AML-193 (cell line): ENCODE measurements at places on chromosomes 4 and X.

GRCh38 chr4:168679819-168680218 is 183.0 kb downstream of the PALLD start:
- no peak for DNase-seq

- DNase-seq, result no peak
Observed at GRCh38 chr4:107468812-107469211, 251.2 kb downstream of the PAPSS1 start.

DNA sequence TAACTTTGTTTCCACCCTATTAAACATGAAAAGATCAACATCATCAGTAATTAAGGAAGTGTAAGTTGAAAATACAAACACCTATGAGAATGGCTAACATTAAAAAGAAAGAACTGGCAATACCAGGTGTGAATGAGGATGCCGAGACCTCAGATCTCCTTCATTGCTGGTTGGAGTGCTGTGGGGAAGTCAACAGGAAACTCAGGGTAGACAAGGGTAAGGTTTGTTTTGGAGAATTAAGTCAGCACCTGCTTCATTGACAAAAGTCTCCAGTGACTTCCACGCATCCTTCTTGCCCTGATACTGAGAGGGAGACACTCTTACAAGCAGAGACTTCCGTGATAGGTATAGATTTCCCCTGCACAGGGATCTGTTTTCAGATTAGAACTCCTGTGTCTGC is 106.1 kb downstream of the IRF2 start:
- no peak for DNase-seq

DNA sequence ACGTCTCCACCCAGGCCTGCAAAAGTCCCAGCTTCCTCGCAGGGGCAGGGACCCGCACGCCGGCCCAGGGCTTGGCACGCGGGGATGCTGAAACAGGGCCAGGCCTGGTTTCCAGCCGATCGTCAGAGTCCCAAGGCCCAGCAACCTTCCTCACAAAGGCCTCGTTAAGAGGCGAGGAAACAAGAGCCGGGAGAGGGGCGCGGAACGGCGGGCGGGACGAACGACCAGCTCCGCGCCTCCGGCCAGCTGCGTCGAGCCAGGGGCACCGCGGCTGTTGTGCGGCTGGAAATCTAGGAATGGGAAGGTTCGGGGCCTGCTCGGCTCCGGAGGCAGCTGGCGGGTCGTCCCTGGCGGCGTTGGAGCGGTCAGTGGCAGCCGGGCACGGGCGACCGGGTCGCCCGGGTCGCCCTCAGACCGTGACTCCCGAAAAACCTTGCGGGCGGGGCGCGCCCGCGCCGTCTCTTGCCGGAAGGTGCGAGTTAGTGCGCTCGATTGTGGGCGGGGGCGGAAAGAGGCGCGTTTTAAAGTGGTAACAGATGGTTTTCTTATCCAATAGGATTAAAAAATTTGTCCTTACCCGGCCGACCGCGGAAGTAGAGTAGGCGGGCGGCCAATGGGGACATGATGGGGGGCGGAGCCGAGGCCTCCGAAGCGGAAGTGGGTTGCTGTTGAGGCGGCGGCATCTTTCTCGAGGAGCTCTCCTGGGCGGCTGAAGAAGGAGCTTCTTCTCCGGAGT is at the start of gene RNF4:
TSS of gene RNF4 (plus strand) at position 651 of the 736 bp plus-strand sequence. CDS start 21,388 bp downstream, outside the sequence.
- peak; percentile 95 for DNase-seq

GRCh38 chr4:8580321-8581093 is at the start of gene GPR78:
Gene GPR78 (plus strand): TSS chr4:8580392. CDS start chr4:8580983, 591 bp downstream.
- no peak for DNase-seq

- DNase-seq, result no peak
Observed at GRCh38 chrX:13051529-13052172, 7.2 kb upstream of the FAM9C start.

GRCh38 chr4:119748853-119749252 is 120.2 kb upstream of the PDE5A start:
- no peak for DNase-seq

- no peak for DNase-seq
Observed at GRCh38 chr4:145933134-145933533, 5.5 kb downstream of the ZNF827 start.

GRCh38 chr4:176726803-176727202 is 65.9 kb downstream of the VEGFC start:
- no peak for DNase-seq

DNA sequence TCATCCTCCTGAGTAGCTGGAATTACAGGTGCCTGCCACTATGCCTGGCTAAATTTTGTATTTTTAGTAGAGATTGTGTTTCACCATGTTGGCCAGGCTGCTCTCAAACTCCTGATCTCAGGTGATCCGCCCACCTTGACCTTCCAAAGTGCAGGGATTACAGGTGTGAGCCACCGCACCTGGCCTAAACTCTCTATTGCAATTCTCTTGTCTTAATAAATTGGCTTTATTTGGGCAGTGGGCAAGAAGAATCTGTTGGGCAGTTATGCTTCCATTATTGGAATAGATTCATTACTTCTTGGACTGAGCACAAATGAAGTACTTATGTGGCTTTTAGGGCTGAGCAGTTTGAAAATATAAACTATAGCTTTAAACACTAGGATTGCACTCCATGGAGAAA is 8.2 kb upstream of the GPAT3 start:
- no peak for DNase-seq

DNA sequence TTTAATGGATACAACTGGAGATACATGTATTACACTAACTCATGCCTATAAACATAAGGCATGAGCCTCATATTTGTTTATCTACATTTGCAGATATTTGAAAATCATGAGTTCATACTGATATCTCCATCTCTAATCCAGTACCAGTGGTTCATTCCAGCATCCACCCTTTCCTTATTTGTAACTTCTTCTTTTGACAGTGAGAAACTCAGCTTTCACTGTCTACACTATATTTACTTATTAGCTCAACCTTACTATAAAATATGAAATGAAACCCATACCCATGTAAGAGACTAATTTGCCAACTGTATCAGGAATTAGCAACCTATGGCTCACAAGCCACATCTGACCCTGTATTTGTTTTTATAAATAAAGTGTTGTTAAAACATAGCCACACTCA is 161.9 kb upstream of the GPRIN3 start:
- no peak for DNase-seq

DNA sequence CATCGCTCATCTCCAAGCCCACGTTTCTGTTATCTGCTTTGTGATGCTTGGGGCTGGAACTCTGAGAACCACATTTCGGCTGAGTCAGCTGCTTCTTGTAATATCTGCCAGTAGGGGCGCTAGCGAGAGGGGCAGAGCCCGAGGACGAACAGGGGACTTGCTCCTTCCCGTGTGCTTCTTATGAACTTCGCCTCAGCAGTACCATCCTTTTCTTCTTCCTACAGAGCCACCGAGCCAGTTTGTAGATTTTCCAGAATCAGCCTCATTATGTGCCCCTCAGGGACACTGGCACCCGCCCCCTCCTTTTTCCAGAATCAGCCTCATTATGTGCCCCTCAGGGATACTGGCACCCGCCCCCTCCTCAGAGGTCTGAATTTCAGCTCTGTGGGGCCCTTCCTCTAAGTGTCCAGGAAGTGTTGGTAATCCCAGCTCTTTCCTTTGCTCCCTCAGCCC is 441.7 kb upstream of the RASGEF1B start:
- peak; percentile 51 for DNase-seq

DNA sequence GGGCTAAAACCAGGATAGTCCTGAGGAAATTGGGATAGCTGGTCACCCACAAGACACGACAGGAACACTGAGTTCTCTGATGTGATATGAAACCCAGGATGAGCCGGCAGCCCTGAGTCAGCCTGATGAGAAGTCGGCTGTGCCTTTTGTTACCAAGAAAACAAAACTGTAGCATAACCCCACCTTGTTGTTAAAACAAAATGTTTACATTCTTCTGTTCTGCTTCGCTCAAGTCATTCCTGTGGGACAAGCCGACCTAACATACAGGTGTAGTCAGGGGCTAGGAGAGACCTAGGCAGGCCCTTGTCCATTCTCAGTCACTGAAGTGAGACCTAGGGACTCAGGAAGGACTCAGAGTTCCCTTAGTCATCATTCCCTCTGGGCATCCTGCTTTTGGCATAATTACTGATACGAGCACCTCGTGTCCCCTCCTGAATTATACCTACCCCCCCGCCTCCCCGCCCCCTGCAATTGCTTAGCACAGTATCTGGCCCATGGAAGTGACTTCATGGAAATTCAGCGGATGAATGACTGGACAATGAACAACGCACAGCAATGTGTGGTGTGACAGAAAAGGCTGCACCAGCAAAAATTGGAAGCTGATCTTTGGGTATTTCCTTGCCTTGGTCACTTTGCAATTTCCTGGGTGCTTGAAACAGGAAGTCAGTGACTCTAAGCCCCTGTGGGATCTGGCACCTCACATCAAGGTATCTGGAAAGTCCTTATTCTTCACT is 31.9 kb upstream of the TLR2 start:
- peak; percentile 76 for DNase-seq

DNA sequence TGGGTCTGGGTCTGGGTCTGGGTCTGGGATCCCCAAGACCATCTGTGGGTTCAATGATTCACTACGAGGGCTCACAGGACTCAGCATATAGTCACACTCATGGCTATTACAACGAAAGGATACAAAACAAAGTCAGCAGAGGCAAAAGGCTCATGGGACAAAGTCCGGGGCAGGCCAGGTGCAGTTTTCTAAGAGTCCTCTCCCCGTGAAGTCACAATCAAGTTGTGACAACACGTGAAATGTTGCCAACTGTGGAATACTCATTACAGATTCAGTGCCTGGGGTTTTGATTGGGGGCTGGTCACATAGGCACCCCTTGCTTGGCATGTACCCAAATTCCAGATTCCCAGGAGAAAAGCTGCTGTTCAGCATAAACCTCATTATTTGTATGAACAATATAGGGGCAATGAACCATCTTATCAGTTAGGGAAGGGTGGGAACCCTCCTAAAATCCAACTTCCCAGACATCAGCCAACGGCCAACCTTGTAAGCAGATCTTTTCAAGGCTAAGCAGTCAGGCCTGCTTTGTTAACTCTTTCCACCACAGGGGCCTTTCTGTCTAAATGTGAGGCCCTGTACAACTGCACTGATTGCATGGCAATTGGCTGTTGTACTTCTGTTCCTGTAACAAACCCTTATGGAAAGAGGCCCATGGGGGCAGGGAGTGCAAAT is 58.2 kb upstream of the DIPK2B start:
- no peak for DNase-seq

DNA sequence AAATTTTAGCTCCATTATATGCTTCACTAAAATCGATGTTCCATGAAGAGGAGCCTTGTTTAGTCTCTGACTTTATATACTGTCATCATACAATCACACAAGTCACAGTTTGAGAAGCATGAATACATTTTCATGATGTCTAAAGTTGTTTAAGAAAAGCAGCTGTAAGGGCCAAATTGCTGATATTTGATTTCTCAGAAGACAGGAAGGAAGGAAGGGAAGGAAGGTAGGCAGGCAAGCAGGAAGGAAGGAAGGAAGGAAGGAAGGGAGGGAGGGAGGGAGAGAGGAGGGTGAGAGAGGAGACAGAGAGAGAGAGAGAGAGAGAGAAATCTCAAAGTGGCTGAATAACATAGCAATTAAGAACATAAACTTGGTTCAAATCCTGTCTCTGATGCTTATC is 153.7 kb downstream of the RTL9 start:
- no peak for DNase-seq

GRCh38 chr4:152273343-152273742 is 262.5 kb downstream of the FBXW7 start:
- no peak for DNase-seq

DNA sequence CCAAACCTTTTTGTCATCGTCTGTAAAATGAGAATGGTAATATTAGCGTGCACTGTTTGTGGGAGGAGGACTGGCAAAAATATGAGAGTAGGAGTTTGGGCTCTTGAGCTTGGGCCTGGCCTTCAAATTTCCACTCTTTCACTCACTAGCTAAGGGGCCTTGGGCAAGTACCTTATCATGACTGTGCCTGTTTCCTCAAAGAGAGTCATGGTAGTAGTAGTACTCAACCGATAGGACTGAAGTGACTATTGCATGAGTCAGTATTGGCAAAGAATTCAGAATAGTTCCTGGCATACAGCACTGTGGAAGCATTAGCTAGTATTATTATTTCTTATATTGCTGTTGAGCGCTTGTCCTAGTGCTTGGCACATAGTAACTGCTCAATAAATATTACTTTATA is 16.0 kb upstream of the RBM3 start:
- no peak for DNase-seq

GRCh38 chr4:155403886-155404285 is 27.1 kb upstream of the MAP9 start:
- no peak for DNase-seq

GRCh38 chr4:124937993-124938392 is 225.5 kb upstream of the ANKRD50 start:
- DNase-seq, result no peak

- DNase-seq, result no peak
Observed at GRCh38 chr4:133997436-133997835, 204.2 kb downstream of the PABPC4L start.

GRCh38 chr4:113835005-113835404 is 73.5 kb upstream of the CAMK2D start:
- DNase-seq, result no peak

- DNase-seq, result no peak
Observed at GRCh38 chr4:159279084-159279483, 176.2 kb downstream of the RAPGEF2 start.

DNA sequence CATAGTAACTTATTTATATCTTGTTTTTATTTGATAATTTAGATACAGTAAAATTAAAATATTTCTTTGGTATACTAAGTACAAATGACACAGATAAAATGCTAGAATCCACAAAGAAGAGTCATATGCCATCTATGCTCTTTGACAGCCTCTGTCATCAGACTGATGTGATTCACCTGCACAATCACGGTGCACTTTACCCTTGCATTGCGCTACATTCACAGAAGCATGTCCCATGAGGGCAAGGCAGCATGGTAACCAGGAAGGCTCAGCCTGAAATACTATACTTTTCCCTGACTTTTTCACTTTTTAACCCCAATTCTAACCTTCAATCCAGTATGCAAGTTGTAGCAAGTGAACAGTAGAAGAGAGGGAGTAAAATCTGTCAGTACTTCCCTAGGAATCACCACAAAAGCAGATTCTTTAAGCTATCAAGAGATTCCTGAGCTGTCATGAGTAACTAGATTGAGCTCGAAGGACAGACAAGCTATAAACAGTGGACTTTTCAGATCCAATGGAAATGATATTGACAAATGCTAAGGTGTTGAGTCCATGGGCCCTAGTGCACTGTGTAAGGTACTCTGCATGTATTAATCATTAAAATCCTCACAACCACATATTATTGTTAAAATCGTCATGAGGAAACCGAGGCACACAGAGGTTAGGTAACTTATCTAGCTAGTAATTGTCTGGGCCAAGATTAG is 14.2 kb downstream of the SEC24D start:
- no peak for DNase-seq

DNA sequence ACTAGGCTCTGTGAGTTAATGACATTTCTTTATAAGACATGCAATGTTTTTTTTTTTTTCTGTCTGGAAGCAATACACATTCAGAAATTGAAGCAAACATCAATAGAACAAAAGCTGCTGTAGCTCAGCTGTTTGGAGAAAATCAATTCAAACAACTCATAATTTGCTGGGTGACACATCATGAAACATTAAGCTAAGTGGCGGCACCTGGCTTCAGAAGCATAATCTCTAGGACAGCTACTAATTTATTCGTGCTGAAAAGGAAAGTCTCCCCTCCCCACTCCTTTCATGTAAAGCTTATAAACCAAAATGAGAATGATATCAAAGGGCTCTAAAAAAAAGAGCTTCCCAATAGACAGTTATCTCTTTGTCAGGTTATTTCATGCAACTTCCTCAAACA is 73.9 kb downstream of the LUZP4 start:
- DNase-seq, result no peak

GRCh38 chr4:133594390-133595207 is 445.5 kb downstream of the PCDH10 start:
- no peak for DNase-seq

GRCh38 chrX:13468096-13468495 is 101.3 kb upstream of the EGFL6 start:
- no peak for DNase-seq
